ENCODE measurements at places on chromosomes 11 and 22. TPM values are rescaled to one million over a fixed set of nuclear protein-coding genes. Genes with fewer than 3 reads are reported as not detected.

- DNase-seq = no peak
Measured at GRCh38 chr11:11667056-11667455, 45.3 kb upstream of the GALNT18 start.

GRCh38 chr11:107856981-107857517 lies 1.5 kb downstream of the SLC35F2 start:
- no peak for DNase-seq

- DNase-seq = no peak
Measured at GRCh38 chr22:32685512-32685911, 116.0 kb upstream of the TIMP3 start.

DNA sequence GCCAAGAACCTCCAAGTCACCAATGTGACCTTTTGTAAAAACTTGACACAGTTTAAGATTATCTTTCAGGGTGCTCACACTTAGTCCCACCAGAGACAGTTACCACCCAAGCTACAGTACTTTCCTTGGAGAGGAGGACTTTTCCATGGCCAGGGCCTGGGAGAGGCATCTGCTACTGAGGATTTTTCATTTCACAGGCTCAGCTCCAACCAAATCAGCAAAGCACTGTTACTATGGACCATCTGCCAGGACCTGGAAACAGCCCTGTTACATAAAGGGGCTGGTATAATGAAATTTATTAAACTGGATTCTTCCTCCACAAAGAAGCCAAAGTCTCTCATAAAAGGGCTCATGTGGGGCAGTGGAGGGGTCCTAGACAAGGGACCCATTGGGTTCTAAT lies 38.6 kb downstream of the SERGEF start:
- no peak for DNase-seq

GRCh38 chr11:69834811-69835800 lies 15.9 kb upstream of the FGF3 start:
- DNase-seq = peak; percentile 34

GRCh38 chr11:130865774-130866114 lies 50.5 kb downstream of the SNX19 start:
- no peak for DNase-seq

DNA sequence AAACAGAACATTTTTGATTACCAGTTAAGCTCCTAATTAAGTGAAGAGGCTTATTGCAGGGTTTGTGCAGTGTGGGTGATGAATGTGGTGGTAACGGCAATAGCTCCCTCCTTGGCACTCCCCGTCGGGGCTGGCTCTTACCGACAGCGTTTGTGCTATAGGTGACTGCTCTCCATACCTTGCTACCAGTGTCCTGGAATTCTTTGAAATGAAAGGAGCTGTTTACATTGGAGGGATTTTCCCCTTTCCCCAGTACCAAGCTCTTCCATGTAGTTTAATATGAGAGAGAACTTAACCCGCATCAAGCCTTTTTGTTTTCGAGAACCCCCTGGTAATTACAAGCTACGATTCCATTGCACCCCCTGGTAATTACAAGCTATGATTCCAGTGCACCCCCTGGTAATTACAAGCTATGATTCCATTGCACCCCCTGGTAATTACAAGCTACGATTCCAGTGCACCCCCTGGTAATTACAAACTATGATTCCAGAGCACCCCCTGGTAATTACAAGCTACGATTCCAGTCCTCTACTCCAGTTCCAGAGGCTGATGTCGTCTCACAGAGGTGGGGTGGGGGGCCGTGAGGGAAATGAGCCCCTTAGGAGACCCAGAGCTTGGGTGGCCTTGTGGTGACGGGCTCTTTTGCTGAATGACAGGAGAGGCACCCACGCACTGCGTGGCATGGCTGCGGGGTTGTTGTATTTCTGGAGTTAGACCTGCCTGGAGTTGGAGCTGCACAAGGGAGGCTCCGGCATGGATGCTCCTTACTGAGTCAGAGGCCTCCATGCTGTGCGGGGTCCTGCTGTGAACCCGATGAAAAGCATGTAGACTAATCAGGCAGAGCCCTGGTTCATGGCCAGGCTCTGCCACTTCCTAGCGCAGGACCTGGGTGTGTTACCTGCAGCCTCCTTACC lies 205.3 kb downstream of the TBC1D22A start:
- no peak for DNase-seq

DNA sequence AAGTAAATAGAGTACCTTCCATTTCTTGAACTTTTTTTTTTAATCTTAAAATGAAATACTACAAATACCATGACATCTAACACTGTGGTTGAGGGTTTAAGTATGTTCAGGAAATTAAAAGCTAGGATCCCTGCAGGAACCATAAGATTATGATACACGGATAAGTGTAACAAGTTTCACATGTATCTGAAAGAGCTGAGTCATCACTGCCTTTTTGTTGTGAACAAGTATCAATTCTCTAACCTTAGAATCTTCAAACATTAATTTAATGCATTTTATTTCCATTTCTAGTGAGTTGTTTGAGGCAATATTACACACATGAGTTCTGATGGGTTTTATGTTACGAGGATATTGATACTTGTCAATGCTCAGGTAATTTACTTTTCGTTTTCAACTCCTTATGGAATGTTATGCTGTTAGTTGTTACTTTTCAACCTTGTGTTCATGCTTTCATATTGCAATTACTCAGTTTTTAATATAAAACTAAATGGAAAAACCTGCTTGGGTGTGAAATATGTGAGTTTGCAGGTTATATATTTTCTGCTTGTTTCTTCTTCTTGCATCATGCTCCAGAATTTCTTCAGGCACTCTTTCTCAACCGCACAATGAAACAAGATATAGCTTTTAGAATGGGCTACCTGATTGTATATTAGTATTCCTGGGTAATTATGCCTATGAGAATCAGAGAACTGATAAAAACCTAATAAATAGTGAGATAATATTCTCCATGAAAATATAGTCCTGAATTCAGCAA lies 361.3 kb upstream of the MTNR1B start:
- no peak for DNase-seq

DNA sequence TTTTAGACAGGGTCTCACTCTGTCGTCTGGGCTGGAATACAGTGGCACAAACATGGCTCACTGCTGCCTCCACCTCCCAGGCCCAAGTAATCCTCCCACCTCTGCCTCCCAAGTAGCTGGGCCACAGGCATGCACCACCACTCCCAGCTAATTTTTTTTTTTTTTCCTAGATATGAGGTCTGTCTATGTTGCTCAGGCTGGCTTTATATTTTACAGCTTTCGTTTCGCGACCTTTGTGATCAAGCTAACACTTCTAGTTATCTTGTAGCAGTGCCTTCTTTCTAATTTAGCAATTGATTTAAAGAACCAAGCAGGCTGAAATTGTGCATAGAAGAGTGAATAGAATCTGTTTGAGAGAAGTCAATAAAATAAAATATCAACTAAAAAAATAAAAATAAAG lies 11.3 kb downstream of the CKAP5 start:
- DNase-seq = no peak

DNA sequence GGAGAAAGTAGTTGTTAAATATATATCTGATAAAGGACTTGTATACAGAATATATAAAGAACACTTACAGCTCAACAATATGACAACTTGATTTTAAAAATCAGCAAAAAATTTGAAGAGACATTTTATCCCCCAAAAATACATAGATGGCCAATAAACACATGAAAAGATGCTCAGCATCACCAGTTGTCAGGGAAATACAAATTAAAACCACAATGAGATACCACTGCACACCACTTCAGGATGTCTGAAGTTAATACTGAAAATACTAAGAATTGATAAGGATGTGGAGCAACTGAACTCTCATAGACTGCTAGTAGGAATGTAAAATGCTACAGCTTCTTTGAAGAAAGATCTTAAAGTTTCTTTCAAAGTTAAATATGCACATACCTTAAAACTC lies 49.2 kb downstream of the KREMEN1 start:
- no peak for DNase-seq

GRCh38 chr22:25996669-25997068 lies 172.6 kb upstream of the SEZ6L start:
- no peak for DNase-seq

DNA sequence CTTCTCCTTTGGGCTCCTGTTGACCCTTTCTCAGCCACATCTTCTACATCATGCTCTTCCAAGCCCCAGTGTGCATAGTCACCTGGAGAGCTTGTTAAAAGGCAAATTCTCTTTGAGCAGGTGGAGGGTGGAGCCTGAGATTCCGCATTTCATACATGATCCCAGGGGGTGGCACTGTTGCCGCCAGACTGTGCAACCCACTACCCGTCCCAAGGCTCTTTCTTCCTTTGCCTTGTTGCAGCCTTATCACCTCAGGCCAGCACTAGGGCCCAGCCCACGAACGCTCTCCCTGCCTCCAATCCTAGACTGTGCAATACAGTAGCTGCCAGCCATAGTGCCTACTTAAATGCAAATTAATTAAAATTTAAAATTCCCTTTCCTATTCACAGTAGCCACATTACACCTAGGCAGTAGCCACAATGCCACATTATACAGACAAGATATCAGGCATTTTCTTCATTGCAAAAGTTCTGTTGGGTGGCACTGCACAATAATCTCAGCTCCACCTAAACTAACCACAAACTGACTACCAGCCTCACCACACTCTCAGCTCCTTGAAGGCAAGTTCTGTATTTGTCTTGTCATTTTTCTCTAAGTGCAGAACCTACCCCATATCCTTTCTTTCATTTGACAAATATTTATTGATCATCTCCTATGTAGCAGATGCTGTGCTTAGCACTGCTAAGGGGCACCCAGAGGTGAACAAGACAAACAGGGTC lies 4.6 kb upstream of the KCNJ5 start:
- no peak for DNase-seq

- no peak for DNase-seq
Measured at GRCh38 chr11:71211631-71212030, 40.7 kb downstream of the SHANK2 start.

- DNase-seq = no peak
Measured at GRCh38 chr22:45781966-45782365, 110.3 kb downstream of the ATXN10 start.

DNA sequence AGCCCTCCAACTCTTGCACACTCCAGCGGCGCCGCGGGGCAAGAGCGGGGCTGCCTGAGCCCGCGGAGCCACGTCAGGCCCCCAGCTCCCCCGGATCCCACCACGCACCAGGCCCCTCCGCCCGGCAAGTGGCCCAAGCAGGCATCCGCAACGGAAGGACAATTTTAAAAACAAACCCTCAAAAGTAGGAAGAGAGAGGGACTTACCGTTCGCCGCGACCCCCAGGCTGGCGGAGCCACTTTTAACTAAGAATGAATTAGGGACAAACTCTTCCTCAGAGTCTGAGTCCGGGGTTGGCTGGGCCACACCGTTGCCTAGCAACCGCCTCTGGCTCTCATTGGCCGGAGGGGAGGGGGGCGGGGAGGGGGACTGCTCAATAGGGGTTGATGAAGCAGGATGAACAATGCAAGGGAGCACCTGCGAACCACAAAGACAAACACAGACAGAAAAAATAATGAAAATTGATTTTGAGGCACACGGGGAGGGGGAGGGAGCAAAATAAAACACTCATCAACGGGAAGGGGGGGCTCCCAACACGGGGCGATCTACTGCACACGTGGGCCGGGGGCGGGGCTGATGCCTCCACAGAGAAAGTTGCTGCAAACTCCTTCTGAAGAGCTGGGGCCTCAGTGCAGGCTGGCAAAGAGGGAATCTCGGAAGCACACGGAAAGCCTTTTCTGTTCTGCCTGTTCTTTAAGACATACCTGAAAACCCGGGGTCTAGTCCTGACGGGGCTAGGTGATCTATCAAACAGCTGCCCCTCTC lies 387.5 kb upstream of the NARS2 start:
- no peak for DNase-seq

- DNase-seq = no peak
Measured at GRCh38 chr22:37139762-37140161, 10.0 kb downstream of the IL2RB start.

DNA sequence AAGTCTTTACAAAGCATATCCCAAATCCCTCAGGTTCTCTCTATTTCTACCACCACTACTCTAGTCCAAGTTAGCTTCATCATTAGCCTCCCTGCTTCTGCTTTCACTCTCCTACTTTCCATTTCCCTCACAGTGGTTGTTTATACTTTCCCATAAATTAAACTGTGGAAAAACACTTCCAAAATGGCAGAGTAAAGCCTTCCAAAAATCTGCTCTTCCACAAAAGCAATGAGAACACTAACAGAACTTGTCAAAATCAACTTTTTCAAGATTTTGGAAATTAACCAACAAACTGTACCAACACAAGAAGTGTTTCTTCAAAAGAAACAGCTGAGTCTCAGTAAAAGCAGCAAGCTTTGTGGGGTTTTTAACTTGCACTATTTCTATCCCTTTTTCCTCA lies 71.8 kb downstream of the TTC28 start:
- no peak for DNase-seq

DNA sequence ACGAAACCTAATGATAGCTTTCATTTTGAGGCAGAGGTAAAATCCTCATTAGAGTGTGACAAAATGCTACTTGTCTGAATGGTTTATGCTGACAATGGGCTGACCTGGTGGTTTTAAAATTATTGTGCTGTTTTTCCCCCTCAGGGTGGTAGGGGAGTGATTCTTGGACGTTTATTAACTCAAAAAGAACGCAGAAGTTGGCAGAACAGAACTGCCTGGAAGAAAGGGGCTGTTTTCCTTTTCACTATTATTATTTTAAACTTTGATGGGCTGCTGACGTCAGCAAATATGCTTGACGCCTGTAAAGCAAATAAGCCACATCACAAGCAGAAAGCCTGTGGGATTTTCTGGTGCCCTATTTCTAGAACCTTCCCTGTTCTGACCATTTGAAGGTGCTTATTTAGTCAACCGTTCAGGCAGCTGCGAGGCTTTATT lies 4.0 kb downstream of the RASSF10 start:
- no peak for DNase-seq

GRCh38 chr11:112225753-112226061 lies 521 bp upstream of the PTS start:
- no peak for DNase-seq

DNA sequence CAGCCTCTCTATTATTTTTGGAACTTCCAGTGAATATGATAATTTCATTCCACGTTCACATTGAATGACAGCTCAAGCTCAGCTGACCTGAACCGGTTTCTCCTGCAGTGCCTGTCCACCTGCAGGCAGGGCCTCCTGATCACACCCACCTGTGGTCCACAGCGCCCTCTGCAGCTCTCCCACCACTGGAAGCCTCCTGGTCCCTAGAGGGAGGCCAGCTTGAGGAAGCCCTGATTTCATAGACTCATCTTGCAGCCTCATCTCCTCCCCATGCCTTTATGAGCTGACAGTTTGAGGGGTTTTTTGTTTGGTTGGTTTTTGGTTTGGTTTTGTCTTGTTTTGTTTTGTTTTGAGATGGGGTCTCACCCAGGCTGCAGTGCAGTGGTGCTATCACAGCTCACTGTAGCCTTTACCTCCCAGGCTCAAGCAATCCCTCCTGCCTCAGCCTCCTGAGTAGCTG lies 29.9 kb upstream of the MALAT1 start:
- DNase-seq = peak; percentile 91

Gene NXPE4
- polyA plus RNA-seq = not detected

Gene SYT7
- 0.14 TPM for polyA plus RNA-seq

Gene C22orf23
- polyA plus RNA-seq = 0.16 TPM

Gene PLXNB2
- polyA plus RNA-seq = 113 TPM

Gene ANO9
- polyA plus RNA-seq = 53.8 TPM

Gene CAPRIN1
- polyA plus RNA-seq = 44.9 TPM

Gene GRM5
- polyA plus RNA-seq = not detected

Gene SCN2B
- 0.02 TPM for polyA plus RNA-seq

Gene INS
- 1.9 TPM for polyA plus RNA-seq

Gene IFITM1
- 327 TPM for polyA plus RNA-seq

Measured in spleen (tissue), 13 donors.